GM10248 (cell line): ENCODE measurements at places on chromosomes 6 and 20.

- no peak for DNase-seq
Measured at GRCh38 chr6:131419702-131420101, 153.3 kb upstream of the ARG1 start.

DNA sequence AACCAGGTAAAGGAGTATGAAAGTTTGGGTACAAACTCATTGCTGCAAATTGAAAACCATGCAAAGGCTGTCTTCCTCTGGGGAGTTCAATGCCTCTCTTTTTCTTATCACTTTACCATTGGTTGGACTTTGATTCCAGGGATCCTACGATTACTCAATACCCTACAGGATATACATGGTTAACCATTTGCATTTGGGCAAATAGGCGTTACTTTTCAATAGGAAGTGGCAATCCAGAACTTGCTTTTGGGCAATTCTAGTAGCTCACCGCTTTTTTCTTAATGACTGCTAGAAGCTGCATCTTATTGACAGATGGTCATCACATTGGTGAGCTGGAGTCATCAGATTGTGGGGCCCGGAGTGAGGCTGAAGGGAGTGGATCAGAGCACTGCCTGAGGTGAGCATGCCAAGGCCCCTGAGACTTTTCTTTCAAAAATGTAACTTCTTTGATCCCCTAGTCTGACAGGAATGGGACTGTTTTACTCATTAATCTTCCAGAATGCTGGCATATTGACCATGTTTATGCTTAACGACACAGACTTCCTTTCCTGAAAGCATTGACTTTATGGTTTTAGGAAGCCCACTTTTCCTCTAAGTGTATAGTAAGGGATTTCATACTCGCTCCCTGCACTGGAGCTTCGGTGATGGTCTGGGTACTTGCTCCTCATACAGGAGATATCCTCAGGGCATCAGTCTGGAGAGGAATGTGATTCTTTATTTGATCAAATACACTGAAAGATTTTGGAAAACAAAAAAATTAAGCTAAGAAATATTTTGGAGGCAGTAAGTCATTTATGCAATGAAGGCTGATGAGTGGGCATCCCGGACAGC, at the start of gene CCR6:
Gene CCR6, plus strand, starts transcription at position 270 of the 831 bp plus-strand sequence. CDS start 13,039 bp downstream, outside the sequence.
- no peak for DNase-seq

GRCh38 chr6:14910692-14911547, 334.9 kb upstream of the JARID2 start:
- DNase-seq, result peak; percentile 64

DNA sequence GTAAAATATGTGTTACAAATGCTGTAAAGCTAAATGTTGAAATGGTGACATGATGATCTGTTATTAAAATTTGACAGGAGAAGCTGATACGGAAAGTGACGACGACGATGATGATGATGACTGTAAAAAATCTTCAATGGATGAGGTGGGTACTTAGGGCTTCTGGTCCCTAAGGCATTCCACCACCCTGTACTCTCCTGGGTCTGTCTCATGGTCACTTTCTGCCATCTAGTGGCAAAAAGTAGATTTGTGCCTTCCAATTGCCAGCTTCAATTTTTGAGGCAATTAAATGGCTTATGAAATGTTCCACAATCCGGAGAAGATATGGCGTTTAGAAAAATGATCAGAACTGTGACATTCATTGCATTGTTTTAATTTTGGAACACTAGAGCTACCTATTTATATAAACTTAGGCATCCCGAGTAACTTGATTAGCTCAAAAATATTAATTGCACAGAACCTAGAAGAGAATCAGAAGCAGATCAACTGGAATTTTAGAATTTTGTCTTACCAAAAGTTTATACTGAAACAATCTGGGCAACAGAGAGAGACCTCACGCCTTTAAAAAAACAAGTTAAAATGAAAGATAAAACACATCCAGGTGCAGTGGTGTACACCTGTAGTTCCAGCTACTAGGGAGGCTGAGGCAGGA, 346.5 kb upstream of the PLCB4 start:
- DNase-seq, result peak; percentile 31

DNA sequence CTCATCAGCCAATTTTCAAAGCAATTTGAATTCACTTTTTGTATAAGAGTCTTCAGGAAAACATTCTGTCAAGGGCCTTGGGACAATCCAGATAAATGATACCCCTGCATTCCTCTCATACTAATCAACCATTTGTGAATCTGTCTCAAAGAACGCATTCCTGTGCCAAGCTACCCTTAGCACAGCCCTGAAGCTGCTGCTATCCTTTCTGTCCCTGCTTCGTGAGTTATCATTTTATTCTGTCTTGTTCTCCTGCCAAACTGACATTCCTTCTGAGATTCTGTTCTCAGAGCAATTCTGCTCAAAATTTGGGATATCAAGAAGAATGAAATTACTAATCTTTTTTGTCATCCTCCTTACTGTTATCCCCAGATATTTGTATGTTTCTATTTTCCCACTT, 213.9 kb upstream of the STXBP5 start:
- DNase-seq, result no peak

DNA sequence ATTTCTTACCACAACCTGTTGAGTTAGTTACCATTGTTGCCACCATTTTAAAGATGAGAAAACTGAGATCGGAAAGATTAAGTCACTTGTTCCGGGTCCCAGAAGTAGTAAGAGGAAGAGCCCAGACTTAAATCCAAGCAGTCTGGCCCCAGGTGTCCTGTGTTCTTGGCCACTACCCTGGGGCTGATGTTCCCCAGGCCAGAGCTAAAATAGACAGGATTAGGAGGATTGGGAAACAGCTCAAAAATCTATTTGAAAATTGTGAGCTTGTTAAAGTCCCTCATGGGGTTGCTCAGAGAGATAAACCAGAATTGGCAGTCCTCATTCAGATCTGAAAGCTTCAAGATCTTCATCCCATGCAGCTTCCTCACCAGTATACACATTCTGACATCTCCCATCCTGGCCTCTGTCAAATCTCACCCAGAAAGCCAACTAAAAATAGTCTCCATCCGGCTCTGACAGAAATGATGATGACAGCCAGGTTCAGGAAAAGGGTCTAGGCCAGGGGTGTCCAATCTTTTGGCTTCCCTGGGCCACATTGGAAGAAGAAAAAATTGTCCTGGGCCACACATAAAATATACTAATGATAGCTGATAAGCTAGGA, 62.0 kb downstream of the GFOD1 start:
- no peak for DNase-seq

GRCh38 chr6:28340310-28341095, 4.6 kb upstream of the ZSCAN31 start:
- no peak for DNase-seq

DNA sequence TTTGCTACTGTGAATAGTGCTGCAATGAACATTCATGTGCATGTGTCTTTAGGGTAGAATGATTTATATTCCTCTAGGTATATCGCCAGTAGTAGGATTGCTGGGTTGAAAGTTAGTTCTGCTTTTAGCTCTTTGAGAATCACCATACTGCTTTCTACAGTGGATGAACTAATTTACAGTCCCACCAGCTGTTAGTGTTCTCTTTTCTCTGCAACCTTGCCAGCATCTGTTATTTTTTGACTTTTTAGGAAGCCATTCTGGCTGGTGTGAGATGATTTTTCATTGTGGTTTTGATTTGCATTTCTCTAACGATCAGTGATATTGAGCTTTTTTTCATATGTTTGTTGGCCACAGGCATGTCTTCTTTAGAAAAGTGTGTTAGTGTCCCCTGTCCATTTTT, 40.0 kb downstream of the PLG start:
- DNase-seq, result no peak

DNA sequence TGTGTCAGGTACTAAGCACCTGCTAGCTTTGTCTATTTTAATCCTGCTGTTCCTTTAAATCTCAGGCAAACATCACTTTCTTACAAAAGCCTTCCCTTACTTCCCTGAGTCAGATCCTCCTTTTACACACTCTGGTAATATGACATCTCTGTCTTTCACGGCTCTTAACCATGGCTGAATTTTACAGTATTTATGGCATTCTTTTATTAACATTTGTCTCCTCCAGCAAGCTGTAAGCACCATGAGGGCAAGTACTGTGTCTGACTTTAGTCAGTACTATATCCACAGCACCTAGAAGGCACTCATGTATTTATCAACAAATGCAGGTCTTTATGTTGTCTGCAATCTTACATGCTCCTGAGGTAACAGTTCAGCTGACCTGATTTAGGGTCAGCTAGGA, 33.7 kb upstream of the HBS1L start:
- DNase-seq, result no peak

GRCh38 chr20:43820731-43821330, 93.8 kb upstream of the TOX2 start:
- no peak for DNase-seq
